Activated naive CD8-positive, alpha-beta T cell treated with anti-CD3 and anti-CD28 coated beads for 36 hours (primary cell): ENCODE measurements at places on chromosomes 5 and 9. TPM values are rescaled to one million over a fixed set of nuclear protein-coding genes. Genes with fewer than 3 reads are reported as not detected.
A peak's percentile ranks its signal among the peaks of the same experiment; 100 is the strongest.

DNA sequence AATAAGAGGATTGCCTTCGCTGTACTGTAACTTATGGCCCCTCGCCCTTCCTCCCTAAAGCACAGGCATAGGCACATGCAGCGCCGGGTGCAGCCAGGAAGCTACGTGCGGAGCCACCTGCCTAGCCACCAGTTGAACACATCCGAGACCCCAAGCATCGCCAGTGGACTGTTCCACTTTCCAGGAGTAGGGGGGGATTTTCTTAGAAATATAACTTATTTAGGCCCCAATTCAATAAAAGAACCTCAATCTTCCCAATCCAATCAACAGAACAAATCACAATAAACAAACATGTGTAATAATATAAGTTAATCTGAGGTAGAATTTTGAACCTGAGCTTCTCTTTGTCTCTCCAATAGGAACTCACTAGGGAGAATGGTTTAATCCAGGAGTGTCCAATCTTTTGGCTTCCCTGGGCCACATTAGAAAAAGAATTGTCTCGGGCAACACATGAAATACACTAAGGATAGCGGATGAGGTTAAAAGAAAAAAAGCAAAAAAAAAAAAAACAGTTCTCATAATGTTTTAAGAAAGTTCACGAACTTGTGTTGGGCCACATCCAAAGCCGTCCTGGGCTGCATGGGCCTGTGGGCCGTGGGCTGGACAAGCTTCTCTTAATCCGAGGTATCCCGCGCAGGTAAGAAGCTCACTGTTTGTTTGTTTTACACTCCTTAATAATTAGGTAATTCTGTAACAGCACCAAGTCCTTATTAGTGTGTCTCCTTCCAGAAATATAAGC, 22.0 kb upstream of the NIPBL start:
- DNase-seq: no peak

DNA sequence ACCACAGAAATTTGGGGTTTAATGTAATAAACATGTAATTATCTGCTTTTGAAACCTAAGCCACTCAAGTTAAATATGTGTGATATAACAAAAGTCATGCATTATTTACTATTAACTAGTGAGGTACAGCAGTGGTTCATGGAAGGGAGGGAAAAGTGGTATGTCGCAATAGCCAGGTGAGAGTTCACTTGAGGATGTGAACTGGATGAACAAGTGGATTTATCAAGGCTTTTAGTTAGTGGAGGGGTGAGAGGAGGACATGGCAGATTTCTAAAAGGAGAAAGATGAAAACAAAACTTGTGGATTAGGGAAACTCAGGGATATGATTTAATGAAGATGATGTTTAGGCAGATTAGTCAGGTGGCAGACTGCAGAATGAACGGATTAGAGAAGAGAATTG, 141.3 kb upstream of the NFIB start:
- DNase-seq: no peak

Gene DOK3
- total RNA-seq: 8.6 TPM

Gene SPDL1
- total RNA-seq: 52.5 TPM

DNA sequence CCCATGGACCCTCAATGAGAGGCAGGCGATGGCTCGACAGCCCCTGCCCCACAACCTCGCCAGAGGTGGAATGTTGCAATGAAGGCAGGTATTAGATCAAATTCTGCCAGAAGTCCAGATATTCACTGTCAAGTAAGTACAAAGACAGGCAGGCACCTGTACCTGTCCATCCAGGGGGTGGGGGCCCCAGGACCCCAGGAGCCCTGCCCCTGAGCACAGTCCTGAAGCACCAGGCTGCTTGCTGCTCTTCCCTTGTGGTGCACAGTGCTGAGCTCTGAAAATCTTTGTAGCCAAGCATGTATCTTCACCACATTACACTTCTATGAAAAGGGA, 26.2 kb upstream of the HMCN2 start:
- DNase-seq: no peak

GRCh38 chr5:149383399-149383798, 4.3 kb upstream of the IL17B start:
- no peak for DNase-seq

DNA sequence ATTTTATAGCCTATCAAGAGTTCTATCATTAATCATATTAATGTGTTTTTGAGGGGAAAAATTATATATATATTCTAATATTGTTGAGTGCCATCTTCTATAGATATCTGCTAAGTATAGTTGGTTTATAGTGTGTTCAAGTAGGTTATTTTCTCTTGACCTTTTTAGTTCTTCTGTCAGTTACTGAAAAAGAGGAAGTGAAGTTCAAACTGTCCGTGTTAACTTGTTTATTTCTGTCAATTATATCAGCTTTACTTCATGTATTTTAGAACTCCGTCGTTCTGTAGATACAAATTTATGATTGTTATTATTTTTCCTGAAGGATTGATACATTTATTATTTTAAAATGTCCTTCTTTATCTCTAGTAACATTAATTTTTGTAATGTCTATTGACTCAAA, 1209.1 kb downstream of the CDH12 start:
- DNase-seq: no peak

GRCh38 chr5:4773827-4774317, 366.3 kb upstream of the ADAMTS16 start:
- no peak for DNase-seq

GRCh38 chr9:90114641-90115425, 510.0 kb downstream of the GADD45G start:
- no peak for DNase-seq

DNA sequence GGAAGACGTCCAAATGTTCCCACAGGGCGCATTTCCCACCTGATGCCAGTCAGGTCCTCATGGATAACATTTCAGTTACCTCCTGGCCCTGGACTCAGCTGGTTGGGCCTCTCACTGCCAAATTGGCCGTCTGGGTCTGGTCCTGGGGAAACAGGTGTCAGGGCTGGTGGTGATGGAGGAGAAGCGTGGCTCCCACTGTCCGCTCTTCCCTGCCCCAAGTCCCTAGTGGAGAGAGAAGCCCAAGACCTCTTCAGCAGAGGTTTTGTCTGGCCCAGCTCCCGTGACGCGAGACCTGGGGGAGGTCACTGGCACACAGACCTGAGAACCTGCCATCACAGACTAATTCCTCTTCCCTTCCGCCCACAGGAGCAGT, 27.8 kb upstream of the PRDM12 start:
- DNase-seq: no peak

- DNase-seq: peak; percentile 5
These were observed 232.1 kb downstream of the SH3GL2 start for GRCh38 chr9:17810728-17811571.

Gene RGMB
- total RNA-seq: 4.9 TPM

Gene TMC1
- total RNA-seq: not detected
